ENCODE measurements at places on chromosomes 4 and X.

- DNase-seq: no peak
Measured at GRCh38 chr4:109465069-109465468, 31.5 kb downstream of the SEC24B start.

- DNase-seq: no peak
Measured at GRCh38 chr4:36218121-36218520, 26.2 kb downstream of the ARAP2 start.

DNA sequence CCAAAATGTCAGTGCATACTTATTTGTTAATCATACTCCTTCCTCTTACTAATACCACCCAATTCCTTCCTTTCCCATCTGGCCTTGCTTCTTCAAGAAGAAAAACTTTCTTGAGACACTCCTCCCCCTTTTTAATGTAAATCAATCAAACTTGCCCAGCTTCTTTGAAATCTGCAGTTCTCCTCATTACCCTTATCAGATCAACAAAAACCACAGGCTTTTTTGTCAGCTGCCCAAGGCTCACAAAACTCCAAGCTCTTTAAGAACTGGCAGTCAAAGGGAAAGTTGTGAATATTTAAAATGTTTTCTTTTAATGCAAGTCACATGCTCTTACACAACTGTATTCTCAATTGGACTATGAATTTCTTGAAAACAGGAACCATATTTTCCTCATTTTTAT, 11.3 kb upstream of the MYOZ2 start:
- no peak for DNase-seq

DNA sequence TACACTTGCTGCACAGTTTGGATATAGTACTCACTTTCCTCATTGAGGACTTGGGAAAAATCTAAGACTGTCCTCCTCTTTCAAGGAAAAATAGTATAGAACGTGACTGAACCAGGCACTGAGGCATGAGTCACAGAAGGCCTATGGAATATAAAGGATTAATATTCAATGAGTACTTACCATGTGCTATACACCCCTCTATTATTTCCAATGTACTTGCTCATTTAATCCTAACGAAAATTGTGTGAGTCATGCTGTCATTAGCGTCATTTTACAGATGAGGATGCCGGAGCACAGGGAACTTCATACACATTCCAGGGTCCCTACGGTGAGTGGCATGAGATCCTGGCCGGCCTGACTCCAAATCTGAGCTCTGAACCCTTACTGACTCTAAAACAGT, 2136.2 kb upstream of the TENM3 start:
- no peak for DNase-seq

DNA sequence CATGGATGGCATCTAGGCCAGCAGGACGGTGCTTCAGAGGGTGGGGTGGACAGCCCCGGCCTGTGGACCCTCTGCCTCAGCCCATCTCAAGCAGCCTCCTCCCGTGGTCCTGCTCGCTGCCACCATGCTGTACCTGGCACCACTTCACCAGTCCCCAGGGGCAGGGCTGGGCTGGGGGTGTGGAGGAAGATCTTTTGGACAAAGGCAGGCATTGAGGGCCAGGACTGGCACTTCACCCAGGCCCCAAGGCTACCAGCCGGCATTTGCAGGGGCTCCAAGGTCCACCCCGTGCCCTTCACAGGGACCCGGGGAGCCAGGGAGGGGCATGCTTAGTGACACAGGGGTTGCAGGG, 713 bp downstream of the PLXNB3 start:
- no peak for DNase-seq

DNA sequence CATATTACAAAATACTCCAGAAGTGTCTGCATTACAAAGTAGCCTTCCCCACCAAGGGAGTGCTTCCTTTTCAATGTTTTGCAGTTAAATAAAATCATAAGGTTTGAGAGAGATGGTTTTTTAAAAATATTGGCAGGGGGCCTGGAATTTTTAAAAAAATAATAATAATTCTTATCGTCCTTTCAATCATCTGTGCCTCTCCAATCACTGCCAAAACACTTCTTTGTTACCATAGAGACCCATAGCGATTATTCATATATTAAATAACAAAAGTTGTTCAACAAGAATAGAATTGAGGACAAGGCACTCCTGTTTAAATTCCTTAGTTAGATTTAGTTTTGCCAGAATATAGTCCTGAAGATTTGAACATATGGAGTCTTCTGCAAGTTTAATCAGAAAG, 203.1 kb downstream of the FAT4 start:
- no peak for DNase-seq

GRCh38 chr4:138401334-138401733, 159.2 kb upstream of the SLC7A11 start:
- no peak for DNase-seq

DNA sequence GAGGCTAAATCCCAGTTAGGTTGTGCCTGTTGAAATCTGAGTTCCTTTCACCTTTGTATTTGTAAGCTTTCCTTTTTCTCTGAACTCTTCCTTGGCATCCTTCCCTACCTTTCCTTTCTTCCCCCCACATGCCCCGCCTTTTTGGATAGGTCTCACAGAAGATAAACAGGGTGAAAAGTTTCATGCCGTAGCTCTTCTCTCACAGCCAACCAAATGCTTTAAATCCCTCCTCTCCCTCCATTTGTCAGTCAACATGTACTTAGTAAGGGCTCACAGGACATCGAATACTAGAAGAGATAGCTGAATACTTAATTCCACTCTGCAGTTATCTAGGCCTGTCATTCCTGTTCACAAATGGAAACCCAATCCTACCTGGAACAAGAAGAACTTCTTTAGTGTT, 107.1 kb upstream of the BMPR1B start:
- no peak for DNase-seq

- no peak for DNase-seq
Measured at GRCh38 chrX:129593137-129593536, 53.1 kb downstream of the OCRL start.

DNA sequence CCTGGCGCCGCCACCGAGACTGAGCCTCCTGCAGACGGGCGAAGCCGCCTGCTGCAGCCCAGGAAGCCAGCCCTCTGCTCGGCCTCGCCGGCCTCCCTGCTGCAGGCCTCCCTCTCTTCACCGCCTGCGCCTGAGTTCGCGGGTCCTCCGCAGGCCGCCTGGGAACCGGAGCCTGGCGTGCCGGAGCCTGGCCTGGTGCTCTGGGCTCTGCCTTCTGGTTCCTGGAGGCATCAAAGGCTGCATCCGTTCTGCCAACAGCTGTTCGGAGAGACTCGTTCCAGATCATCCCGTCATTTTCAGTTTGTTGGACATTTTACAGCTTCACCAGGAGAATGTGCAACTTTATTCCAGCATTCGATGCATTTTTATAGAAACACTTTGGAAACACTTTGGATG, 178.0 kb downstream of the DCLK2 start:
- no peak for DNase-seq

DNA sequence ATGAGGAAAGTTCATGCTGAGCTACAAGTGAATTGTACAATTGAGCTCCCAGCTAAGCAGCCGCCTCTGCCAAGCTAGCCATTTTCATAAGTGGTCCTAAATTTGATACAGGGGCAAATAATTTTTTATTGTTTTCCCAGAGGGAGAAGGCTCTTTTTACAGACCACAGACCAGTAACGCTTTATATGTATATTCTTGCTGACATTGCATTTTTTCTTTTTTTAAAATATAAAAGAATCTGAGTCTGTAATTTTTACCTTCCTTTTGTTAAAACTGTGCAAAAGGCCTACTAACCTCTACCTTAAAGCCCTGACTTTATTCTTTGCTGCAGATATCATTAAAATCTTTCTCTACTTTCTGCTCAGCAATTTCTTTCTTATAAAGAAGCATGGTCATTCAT, 501.2 kb upstream of the INTU start:
- no peak for DNase-seq

GRCh38 chr4:11543706-11544105, 115.0 kb upstream of the HS3ST1 start:
- DNase-seq: no peak

DNA sequence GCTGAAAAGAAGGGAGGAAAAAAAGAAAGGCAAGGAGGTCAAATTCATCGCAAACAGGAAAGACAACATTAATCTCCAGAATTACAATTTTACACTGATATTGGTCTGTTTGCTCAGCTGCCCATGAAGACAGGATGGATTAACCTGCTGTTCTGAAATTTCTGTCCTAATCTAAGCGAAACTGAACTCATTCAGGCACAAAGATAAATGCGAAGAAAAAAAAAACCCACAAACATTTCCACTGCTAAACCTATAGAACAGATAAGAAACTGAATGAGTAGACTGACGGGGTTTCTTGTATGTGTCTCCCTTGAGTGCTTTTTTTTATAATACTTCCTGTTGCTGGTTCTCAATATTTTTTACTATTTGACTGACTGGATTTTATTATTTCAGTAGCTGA, 251.8 kb upstream of the FTHL17 start:
- DNase-seq: no peak

- DNase-seq: no peak
Measured at GRCh38 chr4:140666889-140667614, 89.1 kb downstream of the TBC1D9 start.

DNA sequence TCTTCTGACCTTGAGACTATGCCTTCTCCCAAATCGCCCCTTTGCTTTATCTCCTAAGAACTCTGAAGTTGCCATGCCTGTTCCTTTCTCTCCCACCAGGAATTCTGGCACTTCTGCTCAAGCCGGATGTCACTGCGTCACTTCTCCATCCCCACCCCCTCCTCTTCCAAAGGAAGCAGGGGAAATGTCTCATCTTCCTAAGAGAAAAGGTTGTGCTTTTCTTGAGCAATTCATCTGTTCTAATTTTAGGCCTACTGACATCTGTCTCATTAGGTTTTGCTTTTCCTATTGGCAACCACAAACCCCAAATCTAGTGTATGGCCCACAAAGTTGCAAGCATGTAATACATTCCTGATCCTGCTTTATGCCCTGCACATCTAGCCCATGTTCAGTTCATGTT, 163.1 kb upstream of the PLAC1 start:
- DNase-seq: no peak

DNA sequence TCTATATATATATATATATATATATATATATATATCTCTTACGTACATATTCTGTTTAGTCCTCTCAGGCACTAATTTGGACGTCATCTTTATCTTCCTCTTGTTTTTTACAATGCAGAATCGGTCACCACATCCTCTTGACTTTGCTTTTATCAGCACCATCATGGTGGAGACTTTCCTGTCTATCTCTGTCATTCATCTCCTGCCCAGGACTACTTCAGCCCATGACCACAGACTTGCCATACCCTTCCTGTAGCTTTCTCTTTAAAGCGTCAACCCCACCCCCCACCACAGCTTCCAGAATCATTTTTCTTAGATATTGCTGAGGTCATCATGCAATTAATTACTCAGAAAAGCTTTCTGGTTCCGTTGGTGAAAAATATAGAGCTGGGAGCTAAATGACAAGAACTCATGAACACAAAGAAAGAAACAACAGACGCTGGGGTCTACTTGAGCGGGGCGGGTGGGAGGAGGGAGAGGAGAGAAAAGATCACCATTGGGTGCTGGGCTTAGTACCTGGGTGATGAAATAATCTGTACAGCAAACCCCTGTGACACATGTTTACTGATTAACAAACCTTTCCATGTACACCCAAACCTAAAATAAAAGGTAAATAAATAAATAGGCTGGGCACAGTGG, 30.5 kb upstream of the PRKX start:
- DNase-seq: no peak

DNA sequence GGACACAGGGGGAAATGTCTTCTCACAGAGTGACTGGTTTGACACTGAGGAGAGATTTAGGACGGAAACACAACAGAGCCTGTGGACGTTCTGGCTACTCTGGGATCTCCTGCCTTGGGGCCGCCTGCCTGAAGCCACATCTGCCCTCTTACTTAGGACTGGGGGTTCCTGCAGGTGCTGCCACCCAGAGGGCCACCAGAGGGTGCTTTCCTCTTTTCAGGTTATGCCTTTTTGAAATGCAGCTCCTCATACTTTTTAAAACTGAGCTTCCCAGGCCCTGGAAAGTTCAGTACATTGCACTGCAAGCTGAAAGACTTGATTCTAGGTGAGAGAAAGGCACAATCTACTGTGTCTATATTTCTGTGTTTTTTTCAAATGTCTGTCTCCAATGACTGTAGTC, 92.2 kb upstream of the PGRMC2 start:
- no peak for DNase-seq

GRCh38 chr4:4477391-4477790, 64.5 kb downstream of the STX18 start:
- DNase-seq: no peak

GRCh38 chr4:26031704-26032103, 117.7 kb downstream of the SMIM20 start:
- no peak for DNase-seq

- DNase-seq: no peak
Measured at GRCh38 chrX:45360571-45360970, 159.9 kb upstream of the DIPK2B start.

- no peak for DNase-seq
Measured at GRCh38 chr4:2292646-2293108, 30.8 kb upstream of the MXD4 start.

DNA sequence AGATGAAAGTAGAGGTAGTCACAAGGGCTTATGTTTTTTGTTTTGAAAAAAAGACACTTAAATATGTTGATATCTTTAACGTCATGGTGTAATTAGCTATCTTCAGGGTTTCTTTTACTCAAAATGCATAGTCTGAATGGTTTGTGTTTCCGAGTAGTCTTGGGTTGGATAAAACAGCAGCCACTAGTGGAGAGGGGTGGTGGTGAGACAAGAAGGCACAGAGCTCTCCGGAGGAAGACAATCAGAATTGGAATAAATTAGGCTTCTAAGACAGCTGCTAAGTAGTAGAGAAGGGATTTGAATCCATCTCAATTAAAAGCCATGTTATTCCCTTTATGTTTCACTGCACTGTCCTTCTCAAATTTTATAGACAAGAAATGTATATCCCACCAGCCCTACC, 240.4 kb upstream of the VEGFC start:
- no peak for DNase-seq

DNA sequence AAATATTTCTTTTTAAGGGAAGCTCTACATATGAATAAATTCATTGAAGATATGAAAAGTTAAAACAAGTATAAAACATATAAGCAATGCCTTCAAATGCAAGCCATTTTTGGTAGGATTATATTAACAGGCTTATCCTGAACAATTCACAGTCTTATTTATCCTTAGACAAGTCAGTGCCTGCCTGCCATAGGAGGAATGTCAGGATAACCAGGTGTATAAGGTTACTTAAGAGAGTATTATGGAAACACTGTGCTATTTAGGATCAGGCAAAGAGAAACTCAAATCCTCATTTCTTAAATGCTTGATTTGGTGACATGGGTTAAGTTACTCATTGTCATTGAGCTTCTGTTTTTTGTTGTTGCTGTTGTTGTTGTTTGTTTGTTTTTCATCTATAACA, 2029.9 kb upstream of the AGA start:
- no peak for DNase-seq

- peak; percentile 45 for DNase-seq
Measured at GRCh38 chr4:1370321-1371124, 23.5 kb downstream of the UVSSA start.

GRCh38 chr4:159762672-159763071, 659.8 kb downstream of the RAPGEF2 start:
- no peak for DNase-seq
